ENCODE measurements at places on chromosomes 7 and 10.
A peak's percentile ranks its signal among the peaks of the same experiment; 100 is the strongest.

DNA sequence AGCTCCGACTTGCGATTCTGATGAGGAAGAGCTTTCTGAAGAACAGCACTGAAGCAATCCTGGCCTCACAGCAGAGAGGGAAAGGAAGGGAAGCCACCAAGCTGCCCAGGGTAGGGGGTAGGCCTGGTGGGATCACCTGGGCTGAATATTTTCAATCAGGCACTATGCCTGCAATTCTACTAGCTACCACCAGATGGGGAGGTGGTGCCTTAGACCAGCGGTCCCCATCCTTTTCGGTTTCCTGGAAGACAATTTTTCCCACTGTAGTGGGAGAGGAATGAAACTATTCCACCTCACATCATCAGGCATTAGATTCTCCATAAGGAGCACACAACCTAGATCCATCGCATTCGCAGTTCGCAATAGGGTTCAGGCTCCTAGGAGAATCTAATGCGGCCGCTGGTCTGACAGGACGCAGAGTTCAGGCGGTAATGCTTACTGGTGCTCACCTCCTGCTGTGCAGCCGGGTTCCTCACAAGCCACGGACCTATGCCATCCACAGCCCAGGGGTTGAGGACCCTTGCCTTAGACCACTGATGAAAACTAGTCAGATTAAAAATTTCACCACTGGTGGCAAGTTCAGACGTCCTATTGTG, 2.7 kb downstream of the LRRC20 start:
- H3K4me1 ChIP-seq: peaks cover 35% of the 10 kb centered on the region
- no peak overlapping the region for H3K4me3 ChIP-seq
- H3K36me3 ChIP-seq: no peaks in the 10 kb centered on the region

DNA sequence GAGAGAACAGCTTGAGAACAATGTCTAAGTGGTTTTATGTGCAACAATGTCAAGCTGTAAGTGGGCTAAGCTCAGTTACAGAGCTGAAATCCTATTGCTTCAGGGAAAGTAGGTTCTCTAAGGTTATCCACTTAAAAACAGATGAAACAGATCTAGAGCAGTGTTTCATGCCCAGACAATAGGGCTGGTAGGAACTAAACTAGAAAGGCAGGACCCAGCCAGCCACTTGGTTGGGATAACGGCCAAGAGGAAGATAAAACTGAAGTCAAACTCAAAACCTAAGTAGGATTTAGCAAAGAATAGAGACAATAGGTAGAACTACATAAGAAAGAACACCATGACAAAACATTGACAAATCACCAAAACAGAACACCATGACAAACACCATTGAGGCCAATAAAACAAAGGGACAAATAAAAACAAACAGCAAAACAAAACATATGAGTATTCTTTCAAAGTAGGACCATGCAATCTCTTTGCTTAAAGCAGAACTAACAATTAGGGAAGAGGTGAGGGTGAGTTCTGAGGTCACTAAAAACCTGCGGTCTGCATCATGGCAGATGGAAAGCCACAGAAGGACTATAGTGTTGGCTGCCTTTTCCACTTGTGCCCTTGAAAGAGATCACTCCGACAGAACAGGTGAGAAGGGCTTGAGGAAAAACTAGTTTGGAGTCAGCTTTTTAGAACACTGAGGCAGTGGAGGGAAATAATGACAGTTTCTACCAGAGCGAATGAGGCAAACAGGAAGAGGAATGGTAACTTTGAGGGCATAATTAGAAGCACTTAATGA, 81.0 kb downstream of the HGF start:
- no peaks in the 10 kb centered on the region for H3K36me3 ChIP-seq
- no peak for DNase-seq
- H3K4me3 ChIP-seq: no peak overlapping the region
- no peaks in the 10 kb centered on the region for H3K27me3 ChIP-seq
- peaks cover 17% of the 10 kb centered on the region for H3K4me1 ChIP-seq

DNA sequence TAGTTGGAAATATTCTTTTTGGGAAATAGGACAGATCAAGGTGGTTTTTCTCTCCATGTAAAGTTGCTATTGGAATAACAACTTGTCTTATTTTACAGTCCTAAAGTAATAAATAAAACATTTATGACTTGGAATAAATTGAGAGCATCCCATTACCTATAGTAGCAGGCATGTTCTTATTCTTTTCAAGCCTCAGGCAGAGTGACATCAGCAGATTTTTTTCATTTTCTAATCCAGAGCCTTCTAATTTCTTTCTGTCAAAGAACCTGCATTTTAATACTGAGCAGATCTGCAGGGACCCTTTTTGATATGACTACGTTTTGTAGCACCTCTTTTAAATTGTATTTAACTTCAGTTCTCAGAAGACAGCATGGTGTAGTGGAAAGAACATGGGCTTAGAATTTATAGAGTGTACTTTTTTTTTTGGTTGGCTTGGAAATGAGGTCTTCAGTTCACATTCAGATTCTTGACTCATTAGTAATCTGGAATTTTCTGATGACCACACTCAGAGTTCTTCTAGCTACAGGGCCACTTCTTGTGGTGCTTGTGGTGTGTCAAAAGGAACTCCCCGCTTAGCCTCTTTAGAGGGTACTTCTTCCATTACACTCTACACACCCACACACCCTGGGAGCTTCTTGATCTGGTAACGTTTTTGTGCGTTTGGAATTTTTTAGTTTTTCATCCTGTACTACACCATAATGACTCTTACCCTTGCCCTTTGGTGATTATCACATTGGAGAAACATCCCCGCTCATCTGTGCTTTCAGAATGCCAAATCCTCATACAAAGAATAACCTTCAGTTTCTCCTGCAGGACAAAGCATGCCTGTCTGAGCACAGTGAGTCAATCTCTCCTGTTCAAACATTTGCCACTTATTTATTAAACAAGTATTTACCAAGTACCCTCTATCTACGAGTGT, 34.6 kb downstream of the AGK start:
- DNase-seq: no peak
- no peak overlapping the region for H3K4me3 ChIP-seq
- peaks cover 21% of the 10 kb centered on the region for H3K4me1 ChIP-seq
- H3K27ac ChIP-seq: peak overlapping the region; percentile 40

DNA sequence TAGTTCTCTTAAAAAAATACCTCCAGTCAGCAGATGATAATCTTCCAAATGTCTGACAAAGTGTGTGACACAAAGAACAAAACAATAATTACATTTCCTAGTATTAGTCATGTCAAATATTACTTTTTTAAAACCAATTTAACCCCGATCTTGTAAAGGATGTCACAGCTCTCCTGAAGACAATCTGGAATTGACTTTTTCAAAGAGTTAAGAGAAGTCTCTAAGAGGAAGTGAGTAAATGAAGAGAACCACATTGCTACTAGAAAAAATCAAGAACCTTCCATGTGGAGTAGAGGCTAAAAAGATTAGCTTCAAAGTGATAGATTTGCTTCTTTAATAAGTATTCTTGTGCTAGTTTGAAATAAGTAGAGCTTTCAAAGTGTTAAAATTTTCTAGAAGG, 218.2 kb upstream of the IMMP2L start:
- H3K4me1 ChIP-seq: no peaks in the 10 kb centered on the region
- DNase-seq: no peak
- H3K36me3 ChIP-seq: no peaks in the 10 kb centered on the region
- H3K4me3 ChIP-seq: no peak overlapping the region
- no peaks in the 10 kb centered on the region for H3K27me3 ChIP-seq
- no peak overlapping the region for H3K27ac ChIP-seq

DNA sequence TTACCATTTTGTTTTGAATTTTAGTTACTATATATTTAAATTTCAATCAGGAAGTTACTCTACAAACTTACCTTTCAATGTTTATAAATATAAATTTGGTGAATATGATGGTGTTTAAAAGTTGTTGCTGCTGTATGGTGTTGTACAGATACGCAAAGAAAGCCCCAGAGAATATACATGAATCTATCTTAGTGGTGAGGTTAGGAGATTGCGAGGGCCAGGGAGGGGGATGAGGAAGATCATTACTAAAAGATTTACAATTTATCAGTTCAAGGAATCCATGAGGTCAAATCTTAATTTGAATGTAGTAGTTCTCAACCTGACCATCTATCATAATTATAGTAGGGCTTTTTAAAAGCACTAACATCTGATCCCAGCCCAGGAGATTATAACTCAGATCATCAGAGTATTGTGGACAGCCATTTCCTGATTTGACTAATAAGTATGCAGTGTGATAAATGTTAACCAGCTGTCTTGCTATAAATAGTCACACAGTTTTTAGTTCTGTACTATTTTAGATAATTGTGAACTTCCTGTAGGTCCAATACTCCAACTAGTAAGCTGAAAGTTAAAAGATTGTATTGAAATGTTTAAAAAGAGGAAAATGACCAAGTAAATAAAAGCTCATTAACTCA, 23.6 kb downstream of the FAM3C start:
- H3K27me3 ChIP-seq: no peaks in the 10 kb centered on the region
- peaks cover 71% of the 10 kb centered on the region for H3K4me1 ChIP-seq
- no peak overlapping the region for H3K27ac ChIP-seq
- DNase-seq: no peak

- no peak for DNase-seq
- H3K36me3 ChIP-seq: peaks cover 29% of the 10 kb centered on the region
- H3K27me3 ChIP-seq: no peaks in the 10 kb centered on the region
- no peaks in the 10 kb centered on the region for H3K4me1 ChIP-seq
- no peak overlapping the region for H3K27ac ChIP-seq
- H3K4me3 ChIP-seq: no peak overlapping the region
Observed at GRCh38 chr7:127678947-127679346, 27.0 kb downstream of the SND1 start.

GRCh38 chr7:30888747-30889146, 22.9 kb upstream of the AQP1 start:
- H3K27ac ChIP-seq: no peak overlapping the region
- H3K4me1 ChIP-seq: peaks cover 4% of the 10 kb centered on the region
- no peaks in the 10 kb centered on the region for H3K36me3 ChIP-seq
- no peak for DNase-seq

- no peaks in the 10 kb centered on the region for H3K36me3 ChIP-seq
- DNase-seq: no peak
- no peak overlapping the region for H3K27ac ChIP-seq
- H3K27me3 ChIP-seq: no peaks in the 10 kb centered on the region
- H3K4me1 ChIP-seq: peaks cover 5% of the 10 kb centered on the region
Observed at GRCh38 chr7:47285860-47286491, 295.9 kb downstream of the TNS3 start.

DNA sequence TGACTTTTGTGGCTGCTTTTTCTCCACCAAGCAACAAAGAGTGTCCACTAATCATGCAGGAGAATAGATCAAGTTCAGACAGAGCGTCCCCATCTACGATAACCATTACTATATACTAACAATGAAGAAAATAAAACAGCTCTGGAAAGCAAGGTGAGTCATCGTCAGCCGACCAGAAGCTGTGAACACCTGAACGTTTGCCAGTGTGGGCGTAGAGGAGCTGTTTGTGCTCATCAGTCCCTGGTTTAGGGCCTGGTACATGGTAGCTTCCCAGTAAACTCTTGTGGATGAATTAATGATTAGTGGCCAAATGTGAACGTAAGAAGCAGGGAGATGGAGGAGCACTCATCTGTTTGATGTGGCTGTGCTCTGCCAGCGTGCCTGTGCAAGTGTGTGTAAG, 180.7 kb downstream of the EVX1 start:
- no peak for DNase-seq
- no peak overlapping the region for H3K27ac ChIP-seq
- H3K4me3 ChIP-seq: no peak overlapping the region
- no peaks in the 10 kb centered on the region for H3K36me3 ChIP-seq
- peaks cover 5% of the 10 kb centered on the region for H3K4me1 ChIP-seq

DNA sequence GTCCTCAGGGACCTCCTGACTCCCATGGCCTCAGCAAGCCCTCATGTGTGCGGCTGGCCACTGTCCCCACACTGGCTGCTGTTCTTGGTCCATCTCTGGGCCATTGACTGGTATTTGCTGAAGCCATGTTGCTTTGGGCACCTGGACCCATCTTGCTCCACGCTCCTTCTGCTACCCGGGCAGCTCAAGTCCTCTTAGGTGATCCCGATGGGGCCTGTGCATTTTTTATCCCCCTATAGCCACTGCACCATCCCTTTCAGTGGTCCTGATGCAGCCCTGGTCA, 16.7 kb downstream of the RAMP3 start:
- no peak overlapping the region for H3K4me3 ChIP-seq
- no peaks in the 10 kb centered on the region for H3K4me1 ChIP-seq
- H3K27me3 ChIP-seq: peaks cover 2% of the 10 kb centered on the region
- H3K36me3 ChIP-seq: no peaks in the 10 kb centered on the region
- H3K27ac ChIP-seq: no peak overlapping the region

DNA sequence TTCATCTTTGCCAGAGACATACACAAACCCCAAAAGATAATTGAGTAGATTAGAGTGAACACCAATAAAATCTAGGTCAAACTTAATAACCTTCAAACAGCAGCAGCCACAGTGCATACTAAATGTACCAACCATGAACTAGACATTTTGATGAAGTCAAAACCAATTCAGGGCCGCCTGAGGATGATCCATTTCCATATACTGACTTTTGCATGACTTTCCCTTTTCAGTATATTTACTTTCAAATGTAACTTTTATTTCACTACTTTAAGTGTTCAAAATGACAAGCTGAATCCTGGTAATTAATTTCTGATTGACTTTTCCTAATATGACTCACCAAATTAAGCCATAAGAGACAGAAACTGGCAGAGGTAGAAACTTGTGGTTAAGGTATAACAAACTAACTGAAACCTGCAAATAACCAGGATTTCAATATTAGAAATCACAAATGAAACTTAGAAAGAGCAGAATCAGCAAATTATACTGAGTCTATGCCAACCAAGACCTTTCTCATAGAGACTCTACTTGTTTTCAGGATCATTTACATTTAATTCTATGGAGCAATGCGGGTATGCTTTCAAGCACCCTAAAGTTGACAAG, 171.9 kb upstream of the LRRN3 start:
- no peak overlapping the region for H3K27ac ChIP-seq
- no peak overlapping the region for H3K4me3 ChIP-seq

GRCh38 chr7:92325858-92326257, 80.1 kb downstream of the ANKIB1 start:
- H3K36me3 ChIP-seq: no peaks in the 10 kb centered on the region
- no peak overlapping the region for H3K27ac ChIP-seq
- no peak overlapping the region for H3K4me3 ChIP-seq

DNA sequence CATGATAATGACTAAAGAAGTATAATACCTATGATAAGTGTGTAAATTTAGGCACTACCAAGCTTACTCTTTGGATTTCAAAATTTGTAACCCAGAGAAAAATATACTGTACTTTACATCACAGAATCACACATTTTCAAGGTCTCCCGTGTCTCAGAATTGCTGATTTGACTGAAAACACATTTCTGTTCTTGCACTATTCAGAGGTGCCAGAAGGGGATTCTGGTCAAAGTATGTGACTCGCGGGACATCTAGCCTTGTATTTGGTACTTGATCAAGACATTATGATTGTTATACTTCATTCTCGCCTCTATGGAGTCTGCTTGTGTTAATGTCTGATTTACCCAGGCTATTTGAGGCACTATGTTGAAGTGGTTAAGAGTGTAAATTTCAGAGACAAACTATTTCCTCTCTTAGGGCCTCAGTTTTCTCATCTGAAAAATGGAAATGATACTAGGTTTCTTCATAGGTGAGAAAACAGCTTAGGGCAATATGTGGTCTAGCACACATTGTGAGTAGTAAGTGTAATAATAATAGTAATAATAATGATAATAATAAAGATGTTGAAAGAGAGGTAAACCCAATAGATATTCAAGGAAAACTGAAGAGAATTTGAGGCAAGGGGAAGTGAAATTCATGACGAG, 320.4 kb downstream of the RNLS start:
- no peak overlapping the region for H3K27ac ChIP-seq
- no peak overlapping the region for H3K4me3 ChIP-seq
- no peaks in the 10 kb centered on the region for H3K36me3 ChIP-seq
- H3K4me1 ChIP-seq: no peaks in the 10 kb centered on the region
- no peak for DNase-seq
